ENCODE measurements at places on chromosomes 1 and 21.

DNA sequence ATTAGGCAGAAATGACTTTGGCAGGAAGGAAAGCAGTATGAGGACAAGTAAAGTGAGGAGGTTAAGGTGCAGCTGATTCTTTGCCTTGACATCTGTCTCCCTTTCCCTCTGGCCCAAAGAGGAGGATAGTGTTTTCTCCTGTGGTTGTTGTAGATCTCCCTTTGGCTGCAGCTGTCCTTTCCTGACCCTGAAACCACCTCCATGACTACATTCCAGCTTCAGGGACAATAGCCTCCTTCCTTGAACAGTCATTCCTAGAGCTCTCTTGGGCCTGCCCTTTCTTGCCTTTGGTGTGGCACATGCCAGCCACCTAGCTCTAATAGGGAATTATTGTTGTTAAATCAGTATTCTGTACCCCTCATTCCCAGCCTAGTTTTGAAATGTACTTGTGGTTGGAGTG, 6.2 kb downstream of the ZMYM1 start:
- DNase-seq, result no peak

DNA sequence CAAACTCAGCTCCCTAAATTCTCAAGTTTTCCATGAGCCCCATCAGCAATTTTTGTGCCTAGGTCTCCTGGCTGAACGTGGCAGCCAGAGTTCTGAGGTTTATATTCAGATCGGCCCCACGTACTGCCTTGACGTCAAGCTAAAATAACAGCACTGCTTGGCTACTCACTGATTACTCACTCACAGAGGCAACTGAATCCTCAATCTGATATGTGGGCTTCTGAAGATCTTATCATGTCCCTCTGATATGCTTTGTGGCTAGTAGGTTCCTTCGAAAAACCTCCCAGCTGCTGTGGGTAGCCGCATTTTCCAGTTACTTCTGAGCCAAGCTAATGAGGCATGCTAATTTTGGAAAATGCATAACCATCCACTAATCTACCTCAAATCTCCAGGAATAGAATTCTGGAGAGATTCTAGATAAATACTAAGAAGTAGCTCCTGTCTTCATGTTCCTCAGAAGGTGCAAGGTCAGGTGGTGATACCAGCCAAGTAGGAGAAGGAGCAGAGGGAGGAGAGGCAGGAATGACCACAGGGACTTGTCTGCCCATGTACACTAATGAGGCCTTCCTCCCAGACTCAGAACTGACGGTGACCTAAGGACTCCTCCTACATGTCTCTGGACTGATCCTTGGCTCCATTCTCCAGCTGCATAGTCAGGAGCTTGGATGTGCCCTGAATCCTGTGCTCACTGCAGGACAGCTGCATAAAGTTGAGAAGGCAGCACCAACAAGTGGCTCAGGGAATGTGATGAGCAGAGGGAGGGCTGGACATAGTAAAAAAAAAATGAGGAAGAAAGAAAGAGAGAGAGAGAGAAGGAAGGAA, 263.7 kb downstream of the TNR start:
- no peak for DNase-seq

- DNase-seq, result no peak
Observed at GRCh38 chr1:145993618-145994390, 2.6 kb downstream of the TXNIP start.

GRCh38 chr21:36557316-36557715, 77.4 kb upstream of the CLDN14 start:
- no peak for DNase-seq

GRCh38 chr1:119081267-119081666, 59.2 kb downstream of the WARS2 start:
- no peak for DNase-seq

- no peak for DNase-seq
Observed at GRCh38 chr21:40765811-40766210, 81.1 kb downstream of the DSCAM start.

GRCh38 chr1:112991402-112992120, 35.6 kb upstream of the SLC16A1 start:
- DNase-seq, result no peak

- DNase-seq, result no peak
Observed at GRCh38 chr1:204649721-204650521, 35.6 kb downstream of the LRRN2 start.

DNA sequence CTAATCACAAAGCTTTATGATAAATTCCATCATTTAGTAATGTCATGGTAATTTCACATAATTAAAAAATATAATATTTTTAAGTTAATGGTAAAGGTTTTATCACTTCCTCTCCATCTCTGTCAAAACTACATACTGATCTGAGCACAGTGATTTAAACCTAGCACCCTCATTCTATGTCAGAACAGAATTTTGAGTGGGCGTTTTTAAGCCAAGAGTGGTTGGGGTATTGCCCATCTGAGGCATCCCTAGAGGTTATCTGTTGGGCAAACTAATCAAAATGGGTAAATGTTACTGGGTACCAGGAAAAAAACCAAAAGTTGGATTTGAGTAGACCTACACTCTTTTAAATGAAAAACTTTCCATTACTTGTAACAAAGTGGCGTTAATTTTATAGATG, 100.7 kb upstream of the GFI1 start:
- no peak for DNase-seq

DNA sequence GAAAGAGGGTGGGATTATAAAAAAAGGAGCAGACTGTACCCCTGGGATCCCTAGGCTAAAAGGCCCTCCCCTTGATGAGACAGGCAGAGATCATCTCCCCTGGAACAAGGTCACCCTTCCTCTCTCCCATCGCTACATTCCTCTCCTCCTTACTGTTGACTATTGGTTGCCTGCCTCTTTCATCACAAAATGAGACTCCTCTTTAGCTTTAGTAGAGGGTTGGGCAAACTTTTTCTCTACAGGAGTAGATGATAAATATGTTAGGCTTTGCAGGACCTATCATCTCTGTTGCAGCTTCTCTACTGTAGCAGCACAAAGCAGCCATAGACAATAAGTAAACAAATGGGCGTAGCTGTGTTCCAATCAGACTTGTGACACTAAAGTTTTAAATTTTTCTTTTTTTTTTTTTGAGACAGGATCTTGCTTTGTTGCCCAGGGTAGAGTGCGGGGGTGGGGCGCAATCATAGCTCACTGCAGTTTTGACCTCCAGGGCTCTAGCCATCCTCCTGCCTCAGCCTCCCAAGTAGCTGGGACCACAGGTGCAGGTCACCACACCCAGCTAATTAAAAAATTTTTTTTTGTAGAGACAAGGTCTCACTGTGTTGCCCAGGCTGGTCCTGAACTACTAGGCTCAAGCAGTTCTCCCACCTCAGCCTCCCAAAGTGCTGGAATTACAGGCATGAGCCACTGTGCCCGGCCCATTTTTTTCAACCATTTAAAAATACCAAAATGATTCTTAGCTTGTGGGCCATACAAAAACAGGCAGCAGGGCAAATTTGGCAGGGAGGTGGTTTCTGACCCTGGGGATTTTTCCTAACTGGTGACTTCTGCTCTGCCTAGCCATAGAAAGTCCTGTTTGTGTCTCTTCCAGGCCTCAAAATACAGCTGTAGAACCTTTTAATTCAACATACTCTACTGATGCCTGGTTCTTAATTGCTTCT, 15.1 kb downstream of the MCL1 start:
- DNase-seq, result no peak

DNA sequence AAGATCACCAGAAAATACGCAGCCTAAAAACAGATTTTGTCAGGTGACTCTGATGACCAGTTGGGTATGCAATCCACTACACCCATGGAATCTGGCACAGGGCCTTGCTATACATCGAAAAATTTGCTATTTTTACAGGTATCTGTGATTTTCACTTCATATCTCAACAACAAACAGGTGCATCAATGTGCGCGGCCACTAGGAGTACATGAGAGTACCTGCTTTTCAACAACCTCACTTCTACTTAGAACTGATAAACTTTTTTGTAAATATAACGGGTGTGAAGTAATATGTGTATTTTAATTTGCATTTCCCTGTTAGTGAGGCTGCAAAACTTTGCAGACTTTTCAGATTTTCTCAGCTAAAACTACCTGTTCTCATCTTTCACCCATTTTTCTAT, 80.8 kb downstream of the SLC45A1 start:
- no peak for DNase-seq

DNA sequence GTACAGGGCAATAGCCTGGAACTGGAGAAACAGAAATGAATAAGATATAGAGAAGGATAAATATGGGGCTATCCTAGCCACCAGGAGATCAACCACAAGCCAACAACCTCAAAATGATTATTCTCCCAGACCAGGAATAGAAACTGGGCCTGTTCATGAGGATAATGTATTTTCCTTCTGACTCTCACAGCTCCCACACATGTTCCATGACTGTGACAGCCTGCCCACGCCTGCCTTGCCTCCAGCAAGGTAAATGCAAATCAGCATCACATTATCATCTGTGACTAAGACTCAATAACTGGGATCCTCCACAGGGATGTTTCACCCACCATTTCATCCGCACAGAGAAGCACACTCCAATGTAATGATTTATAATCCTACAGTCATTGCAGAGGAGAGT, 3.3 kb downstream of the ENSA start:
- DNase-seq, result no peak

DNA sequence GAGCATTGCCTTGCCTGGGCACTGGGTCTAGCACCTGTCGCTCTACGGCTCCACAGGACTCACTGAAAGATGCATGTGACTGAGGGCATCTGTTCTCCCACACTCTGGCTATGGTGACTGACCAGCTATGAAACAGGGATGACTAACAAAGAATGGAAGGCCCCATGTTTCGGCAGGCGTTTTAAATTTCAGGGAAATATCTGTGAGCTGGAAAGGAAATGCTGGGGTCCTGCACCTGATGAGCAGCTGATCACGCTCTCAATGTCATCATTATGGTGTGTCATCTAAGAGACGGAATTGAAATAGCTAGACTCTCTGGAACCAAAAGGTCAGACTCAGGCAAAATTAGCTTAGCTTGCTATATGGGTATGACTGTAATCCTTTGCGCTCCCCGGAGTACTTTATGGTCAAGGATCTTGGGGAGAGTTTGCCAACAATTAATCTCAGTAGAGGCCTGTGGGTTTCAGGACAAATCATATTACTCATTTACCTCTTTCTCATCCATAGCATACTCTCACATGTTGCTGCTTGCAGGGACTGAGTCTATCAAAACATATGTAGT, 24.5 kb upstream of the PALMD start:
- DNase-seq, result no peak

- DNase-seq, result no peak
Observed at GRCh38 chr1:13782634-13783360, 82.8 kb downstream of the PRDM2 start.

- DNase-seq, result no peak
Observed at GRCh38 chr1:51973587-51974474, 16.7 kb downstream of the RAB3B start.

DNA sequence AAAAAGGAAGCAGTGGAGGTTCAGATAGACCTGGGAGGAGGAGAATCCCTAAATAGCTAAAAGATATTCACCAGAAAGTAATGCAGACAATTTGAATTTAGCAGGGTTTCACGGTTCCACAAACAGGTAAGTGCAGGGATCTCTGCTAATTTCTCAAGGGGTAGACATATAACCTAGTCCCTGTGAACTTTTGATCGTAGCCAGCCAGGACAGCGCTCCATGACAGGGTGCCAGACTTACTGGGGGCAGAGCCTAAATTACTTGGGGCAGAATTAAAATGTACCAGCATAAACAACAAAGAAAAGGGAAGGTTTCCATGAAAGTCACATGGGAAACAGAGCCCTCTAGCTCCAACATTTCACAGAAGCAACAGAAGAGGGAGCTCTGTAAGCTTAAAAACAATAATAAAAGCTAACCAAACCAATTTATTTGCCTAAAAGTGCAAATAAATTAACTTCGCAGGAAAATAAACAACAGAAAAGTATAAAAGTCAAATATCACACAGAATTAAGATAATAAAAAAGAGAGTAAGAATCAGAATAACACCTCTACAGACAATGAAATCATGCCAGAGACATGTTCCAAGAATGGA, 198.3 kb downstream of the DUSP10 start:
- DNase-seq, result no peak

DNA sequence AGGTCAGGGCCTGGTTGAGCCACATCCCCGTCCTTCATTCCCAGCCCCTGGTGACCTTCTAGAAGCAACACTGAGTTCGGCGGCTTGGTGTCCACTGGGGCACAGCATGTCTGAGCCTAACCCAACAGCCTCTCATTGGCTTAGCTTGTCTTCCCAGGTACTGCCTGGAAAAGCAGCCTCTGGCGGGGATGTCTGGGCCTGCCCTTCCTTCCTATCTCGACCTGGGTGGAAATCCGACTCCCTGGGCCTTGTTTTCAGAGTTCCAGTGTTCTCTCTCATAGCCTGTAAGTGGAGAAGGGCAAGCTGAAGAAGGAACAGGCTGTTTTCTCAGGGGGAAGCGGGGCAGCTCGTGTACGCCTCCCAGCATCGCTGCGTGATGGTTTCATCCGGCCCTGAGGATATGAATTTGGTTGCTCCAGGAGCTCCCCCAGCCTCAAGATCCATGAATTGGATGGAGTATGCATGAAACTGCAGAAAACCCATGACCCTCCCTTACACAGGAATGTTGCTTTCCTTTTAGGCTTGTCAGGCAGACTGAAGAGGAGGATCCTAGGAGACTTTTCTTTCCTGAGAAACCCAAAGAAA, 116.5 kb upstream of the IRF2BP2 start:
- no peak for DNase-seq

- DNase-seq, result no peak
Observed at GRCh38 chr1:167401260-167401873, 117.0 kb downstream of the CD247 start.

- DNase-seq, result no peak
Observed at GRCh38 chr1:145949219-145949618, 8.6 kb downstream of the LIX1L start.

DNA sequence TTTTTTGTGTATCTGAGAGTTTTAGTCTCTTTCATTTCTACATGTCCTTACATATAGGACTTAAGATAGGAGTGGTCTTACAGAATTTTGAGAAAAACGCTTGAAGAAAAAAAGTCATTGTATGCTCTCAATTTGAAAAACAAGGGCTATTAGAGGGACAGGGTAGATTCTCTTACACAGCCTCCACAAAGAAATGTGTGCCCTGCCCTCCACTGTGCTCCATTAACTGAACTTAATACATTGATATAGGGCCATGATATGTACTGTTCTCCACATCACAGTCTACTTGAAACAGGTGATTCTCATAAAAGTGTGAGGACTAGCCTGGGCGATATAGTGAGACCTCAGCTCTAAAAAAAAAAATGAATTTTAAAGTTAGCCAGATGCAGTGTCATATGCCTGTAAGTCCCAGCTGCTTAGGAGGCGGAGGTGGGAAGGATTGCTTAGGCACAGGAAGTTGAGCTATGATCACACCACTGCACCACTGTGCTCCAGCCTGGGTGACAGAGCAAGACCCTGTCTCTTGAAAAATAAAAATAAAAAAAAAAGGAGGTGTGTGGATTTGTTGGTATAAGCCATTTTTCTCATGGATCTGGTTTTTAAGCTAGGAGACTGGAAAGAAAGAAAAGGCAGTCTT, 77.0 kb downstream of the HMCN1 start:
- no peak for DNase-seq
